T-helper 22 cell (primary cell): ENCODE measurements at places on chromosomes 12 and 14.

GRCh38 chr12:7612851-7613250 is 52.9 kb downstream of the APOBEC1 start:
- DNase-seq = no peak

DNA sequence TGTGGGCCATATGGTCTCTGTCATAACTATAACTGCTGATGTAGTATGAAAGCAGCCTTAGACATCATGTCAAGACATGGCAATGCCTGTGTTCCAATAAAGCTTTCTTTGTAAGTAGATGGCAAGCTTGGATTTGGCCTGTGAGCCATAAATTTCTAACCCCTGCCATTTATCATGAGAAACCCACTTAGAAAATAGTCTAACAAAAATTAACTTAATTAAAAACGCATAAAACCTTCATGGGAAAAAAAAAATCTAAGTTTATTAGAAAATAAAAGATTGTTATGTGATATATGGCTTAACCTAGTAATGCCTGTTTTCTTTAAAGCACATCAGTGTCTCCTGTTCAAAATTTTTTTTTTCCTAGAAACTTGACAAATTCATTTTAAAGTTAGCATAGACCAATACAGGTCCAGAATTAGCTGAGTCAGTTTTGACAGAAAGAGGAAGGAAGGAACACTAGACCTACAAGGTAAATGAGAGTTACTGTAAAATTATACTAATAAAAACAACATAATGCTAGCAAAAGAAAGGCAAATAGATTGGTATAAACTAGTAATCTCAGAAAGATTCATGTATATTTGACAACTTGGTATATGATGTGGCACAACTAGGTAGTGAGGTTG is 68.2 kb downstream of the USP15 start:
- DNase-seq = no peak

- DNase-seq = no peak
These were observed 45.9 kb upstream of the SLC6A13 start for GRCh38 chr12:308511-308910.

- DNase-seq = no peak
These were observed 669 bp upstream of the PKP2 start for GRCh38 chr12:32897281-32897610.

GRCh38 chr14:68792979-68793733 is at the start of gene ZFP36L1:
Gene ZFP36L1, minus strand, starts transcription at chr14:68793067. Its CDS starts 129 bp downstream, at chr14:68792938.
- DNase-seq = peak; percentile 95

DNA sequence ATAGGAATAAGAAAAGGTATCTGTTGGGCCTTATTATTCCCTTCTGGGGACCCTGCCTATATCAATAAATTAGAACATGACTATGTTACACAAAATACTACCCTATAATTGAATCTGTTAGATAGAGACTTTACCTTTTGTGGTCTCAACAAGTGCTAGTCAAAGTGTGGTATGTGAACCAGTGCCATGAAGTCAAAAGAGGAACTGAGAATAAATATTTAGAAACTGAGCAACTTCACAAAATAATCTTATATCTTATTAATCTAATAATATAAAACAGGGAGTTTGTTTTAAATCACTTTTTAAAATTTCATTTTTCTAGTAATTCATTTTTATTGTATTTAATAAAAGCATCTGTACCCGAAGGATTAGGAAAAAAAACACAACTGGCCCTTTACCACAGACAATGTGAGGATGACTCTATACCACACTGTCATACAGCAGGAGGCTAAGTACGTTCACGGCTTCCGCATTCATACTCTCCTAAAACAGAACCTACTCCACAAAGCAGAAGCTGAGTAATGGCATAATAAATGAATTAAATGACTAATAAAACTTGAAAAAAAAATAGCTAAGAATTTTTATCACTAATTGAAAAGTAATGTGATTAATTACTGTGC is 42.1 kb downstream of the SEC23A start:
- DNase-seq = no peak

GRCh38 chr14:101932673-101933072 is 31.7 kb upstream of the DYNC1H1 start:
- DNase-seq = no peak

DNA sequence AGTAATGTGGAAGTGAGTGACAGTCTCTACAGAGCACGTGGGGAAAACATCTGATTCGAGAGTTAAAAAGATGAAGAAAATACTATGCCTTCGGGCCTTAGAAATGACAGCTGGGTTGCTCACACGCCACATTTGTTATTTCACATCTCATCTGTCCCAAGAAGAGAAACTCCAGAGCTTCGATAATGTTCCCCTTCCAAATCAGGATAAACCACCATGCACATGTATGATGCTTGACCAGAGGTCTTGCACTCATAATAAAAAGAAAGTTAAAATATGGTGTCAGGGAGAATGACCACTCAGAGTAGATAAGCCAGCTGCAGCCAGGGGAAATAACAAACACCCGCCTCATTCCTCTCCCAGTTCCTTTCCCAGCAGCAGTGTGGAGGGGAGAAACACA is 34.6 kb downstream of the NIN start:
- DNase-seq = no peak

- DNase-seq = no peak
These were observed 69.3 kb downstream of the PPFIBP1 start for GRCh38 chr12:27593266-27593665.

- DNase-seq = no peak
These were observed 24.4 kb upstream of the RBM19 start for GRCh38 chr12:113990250-113991223.

- DNase-seq = no peak
These were observed 83.1 kb downstream of the AACS start for GRCh38 chr12:125148316-125148715.

GRCh38 chr12:89856431-89856830 is 147.8 kb upstream of the ATP2B1 start:
- no peak for DNase-seq

DNA sequence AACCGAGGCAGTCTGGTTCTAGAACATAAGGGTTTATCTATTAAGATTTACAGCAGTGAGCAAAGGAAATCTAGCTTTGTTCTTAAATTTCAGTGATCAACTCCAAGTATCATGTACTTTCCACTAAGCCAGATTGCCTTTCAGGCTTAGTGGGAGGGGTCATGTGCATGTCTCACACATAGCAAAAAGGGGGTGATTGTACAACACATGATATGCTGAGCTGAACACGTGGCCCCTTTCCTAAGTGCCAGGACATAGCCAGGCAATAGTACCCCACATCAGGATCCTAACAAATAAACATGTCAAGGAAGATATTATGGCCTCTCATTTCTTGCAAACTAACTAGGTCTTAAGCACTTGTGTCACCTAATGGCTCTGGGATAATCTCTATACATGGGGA is 347.2 kb downstream of the C12orf75 start:
- DNase-seq = no peak

- no peak for DNase-seq
These were observed 1031.9 kb upstream of the LRFN5 start for GRCh38 chr14:40574780-40575179.

- DNase-seq = no peak
These were observed 386.4 kb downstream of the RGS6 start for GRCh38 chr14:72318648-72319047.

DNA sequence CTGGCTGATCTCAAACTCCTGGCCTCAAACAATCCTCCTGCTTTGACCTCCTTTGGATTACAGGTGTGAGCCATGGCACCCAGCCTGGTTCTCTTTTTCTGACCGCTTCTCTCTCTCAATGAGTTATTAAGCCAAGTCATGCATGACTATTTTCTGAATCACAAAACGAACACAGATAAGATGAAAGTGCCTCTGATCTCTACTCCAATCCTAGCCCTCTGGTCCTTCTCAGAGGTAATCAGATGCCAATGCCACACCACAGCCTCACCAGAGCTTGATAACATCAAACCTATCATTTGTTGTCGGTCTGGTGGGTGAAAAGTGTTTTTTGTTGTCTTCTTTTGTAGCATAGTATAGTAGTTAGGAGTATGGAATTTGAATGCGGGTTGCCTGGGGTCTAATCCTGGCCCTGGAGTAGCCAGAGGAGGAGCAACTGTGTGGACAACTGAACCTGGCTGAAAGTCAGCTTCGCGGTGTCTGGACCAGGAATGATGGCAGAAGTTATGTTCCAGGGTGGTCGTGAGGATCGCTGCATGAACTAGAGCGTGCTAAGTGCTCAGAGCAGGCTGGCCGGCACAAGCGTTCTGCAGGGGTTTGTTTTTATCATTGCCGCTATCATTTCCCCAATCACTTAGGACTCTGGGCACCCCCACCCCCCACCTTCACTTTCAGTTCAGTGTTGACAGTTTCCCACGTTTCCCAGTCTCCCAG is 77.9 kb downstream of the SPRING1 start:
- DNase-seq = no peak

- no peak for DNase-seq
These were observed 3.7 kb upstream of the ETFBKMT start for GRCh38 chr12:31655792-31656191.

DNA sequence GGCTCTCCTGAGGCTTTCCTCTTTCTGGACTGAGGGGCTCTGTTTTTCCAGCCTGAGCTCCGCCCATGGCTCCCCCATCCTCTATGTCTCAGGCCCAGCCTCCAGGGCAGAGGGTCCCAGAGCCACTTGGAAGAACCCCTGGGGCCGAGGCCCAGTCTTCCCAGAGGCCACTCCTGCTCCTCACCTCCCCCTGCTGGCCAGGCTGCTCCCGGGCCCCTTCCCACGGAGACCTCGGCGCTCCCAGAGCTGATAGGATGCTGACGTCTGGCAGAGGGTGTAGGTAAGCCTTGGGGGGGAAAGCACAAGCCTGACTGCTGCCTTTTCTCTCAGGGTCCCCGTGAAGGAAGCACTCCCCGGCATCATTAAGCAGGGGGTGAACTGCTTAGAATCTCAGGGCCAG is 51.4 kb downstream of the ERH start:
- DNase-seq = no peak

- no peak for DNase-seq
These were observed 94.6 kb upstream of the PRICKLE1 start for GRCh38 chr12:42683933-42684801.

- no peak for DNase-seq
These were observed 266.4 kb downstream of the NAV3 start for GRCh38 chr12:78096909-78097597.

GRCh38 chr12:116360579-116361413 is 83.3 kb upstream of the MED13L start:
- no peak for DNase-seq

- no peak for DNase-seq
These were observed 10.6 kb upstream of the TNFAIP2 start for GRCh38 chr14:103112400-103113243.

DNA sequence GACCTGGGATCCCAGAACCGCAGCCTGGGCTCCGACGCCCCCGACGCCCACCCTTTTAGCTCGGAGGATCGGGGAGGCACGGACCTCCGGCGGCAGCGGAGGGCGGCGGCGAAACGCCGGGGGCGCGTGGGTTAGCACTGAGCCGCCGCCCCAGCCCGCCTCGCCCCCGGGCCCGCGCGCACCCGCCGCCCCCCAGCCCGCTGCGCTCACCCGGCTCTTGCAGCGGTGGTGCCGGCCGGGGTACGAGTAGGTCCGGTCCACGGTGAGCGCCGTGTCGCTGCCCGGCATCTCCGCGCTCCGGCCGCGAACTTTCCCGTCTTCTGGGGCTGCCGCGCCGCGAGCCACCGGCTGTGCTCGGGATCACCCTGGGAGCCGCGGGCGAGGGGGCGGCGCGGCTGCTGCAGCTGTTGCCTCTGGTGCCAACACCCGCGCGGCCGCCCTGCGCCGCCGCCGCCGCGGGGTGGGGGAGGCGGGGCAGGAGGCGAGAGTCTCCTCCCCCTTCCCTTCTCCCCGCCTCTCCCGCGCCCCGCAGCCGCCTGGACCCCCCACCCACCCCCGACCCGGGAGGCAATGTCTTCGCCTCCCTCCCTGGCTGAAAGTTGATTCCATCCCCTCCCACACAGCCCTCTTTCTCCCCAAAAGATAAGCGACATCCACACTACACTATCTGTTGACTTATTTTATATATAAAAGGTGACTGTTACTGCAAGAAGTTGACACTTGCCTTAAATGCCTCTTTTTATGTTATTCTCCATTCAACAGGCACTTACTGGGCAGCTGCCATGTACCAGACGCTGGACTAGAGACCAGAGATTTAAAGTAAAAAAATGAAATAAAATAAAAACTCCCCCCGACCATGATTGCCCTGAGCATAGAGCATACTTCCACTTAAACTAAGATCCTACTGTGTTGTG is at the start of gene TMCC3:
Gene TMCC3 (minus strand): TSS at position 415 of the 914 bp plus-strand sequence. CDS start 127 bp downstream, at position 288.
- DNase-seq = no peak

GRCh38 chr12:125029761-125030358 is 35.4 kb upstream of the AACS start:
- DNase-seq = no peak

- DNase-seq = no peak
These were observed 1.1 kb upstream of the RIOX1 start for GRCh38 chr14:73489481-73490175.

GRCh38 chr14:82720431-82720830 is 1186.8 kb upstream of the SEL1L start:
- DNase-seq = no peak

DNA sequence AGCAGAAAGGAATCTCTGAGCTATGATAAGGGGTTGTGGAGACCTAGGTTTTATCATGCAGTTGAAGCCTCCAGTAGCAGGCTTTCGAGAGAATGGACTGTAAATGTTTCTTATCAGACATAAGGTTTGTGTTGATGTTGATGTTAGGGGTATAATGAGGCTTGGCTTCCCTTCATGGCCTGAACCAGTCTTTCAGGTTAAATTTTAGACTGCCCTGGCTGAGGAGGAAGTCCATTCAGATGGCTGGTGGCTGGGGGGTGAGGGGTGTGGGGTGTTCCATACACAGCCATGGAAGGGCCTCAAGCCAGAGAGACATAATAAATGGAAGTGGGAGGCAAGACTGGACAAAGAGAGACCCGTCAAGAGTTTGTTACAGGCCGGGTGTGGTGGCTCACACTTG is 65.1 kb downstream of the IRF2BPL start:
- DNase-seq = no peak

DNA sequence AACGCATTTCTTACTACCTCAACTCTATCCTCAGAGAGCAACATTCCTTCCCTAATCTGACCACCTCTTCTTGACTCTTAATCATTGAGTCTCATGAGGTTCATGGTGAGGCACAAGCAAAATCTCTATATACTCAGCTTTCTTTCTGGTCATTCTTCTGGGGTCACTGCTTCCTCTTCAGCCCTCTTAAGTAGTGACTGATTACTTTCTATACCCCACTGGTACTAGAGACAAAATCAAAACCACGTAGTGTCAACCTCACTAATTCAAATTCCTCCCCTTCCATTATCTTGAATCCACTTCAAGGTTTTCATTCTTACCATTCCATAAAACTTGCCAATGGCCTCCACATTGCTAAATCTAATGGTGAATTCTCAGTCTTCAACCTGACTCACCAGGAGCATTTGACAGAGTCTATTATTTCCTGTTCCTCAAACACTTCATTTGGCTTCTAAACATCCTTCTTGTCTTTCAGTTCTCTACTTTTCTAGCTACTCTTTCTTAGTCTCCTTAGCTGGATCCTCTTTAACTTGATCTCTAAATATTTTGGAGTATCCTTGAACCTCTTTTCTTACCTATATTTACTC is 6.8 kb downstream of the WDHD1 start:
- DNase-seq = no peak
